ENCODE measurements at places on chromosomes 7 and 10. TPM values are rescaled to one million over a fixed set of nuclear protein-coding genes. Genes with fewer than 3 reads are reported as not detected.

The PNLIP gene
- total RNA-seq: not detected

The MYH16 gene
- total RNA-seq: not detected

The SUN3 gene
- total RNA-seq: not detected

The IFIT1B gene
- total RNA-seq: not detected

DNA sequence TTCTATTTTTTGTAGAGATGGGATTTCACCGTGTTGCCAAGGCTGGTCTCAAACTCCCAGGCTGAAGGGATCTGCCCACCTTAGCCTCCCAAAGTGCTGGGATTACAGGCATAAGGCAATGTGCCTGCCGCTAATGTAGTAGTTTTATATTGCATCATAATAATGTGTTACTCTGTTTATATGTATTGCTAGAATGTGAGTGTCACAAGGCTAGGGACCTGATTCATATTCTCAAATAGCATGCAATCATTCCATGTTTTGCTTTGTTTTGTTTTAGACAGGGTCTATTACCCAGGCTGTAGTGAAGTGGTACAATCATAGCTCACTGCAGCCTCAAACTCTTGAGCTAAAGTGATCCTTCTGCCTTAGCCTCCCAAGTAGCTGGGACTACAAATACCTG, 13.5 kb downstream of the CCL26 start:
- DNase-seq: no peak

GRCh38 chr7:116582164-116582732, 57.4 kb downstream of the CAV1 start:
- no peak for DNase-seq

DNA sequence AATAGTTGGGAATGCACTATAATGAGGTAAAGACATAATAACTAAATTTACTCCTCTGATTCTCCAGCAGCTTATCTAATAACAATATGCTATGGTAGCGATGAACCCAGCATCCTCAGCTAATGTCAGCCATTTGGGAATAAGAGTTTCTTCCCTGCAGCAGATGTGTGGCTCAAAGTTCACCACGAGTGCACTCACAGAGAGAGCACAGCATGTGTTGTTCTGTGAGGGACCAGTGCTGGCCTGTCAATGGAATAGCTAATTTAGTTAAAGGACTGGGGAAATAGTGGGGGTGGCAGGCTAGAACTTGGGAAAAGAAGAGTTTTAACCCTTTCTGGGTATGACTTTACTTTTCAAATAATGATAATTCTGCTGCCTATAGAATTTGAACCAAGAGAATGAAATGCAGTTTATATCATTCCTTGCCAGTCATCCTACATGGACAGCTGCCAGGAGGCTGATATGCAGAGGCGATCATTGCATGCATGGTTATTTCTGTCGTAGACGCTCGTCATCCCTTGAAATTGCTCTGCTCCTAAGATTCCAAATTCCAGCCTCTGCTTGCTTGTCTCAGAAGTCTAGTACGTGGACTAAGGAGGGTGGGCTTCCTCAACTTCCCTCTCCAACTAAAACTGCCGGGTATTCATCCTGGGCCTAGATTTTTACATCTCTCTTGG, 355.6 kb downstream of the RNLS start:
- DNase-seq: no peak

- no peak for DNase-seq
These were observed 77.9 kb downstream of the HERPUD2 start for GRCh38 chr7:35617041-35617440.

GRCh38 chr10:81575036-81575435, 300.0 kb upstream of the NRG3 start:
- DNase-seq: no peak

DNA sequence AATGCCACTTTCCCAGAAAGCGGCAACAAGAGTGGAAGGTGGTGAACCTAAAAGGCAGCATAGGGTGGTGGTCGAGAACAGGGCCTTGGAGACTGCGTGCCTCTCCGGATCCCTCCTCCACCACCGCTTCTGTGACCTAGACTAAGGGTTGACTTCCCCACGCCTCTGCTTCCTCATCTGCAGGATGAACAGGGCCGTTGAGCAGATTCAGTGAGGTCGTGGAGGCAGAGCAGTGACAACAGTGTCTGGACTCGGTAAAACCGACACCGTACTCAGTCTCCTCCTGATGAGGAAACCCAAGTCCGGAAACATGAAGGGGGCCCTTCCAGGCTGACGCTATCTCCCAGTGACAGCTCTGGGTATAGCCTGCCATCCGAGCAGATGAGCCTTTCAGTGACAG, 162.6 kb downstream of the CELF2 start:
- DNase-seq: no peak

Data from vagina (tissue), 2 donors.